ENCODE measurements at places on chromosomes 6 and 20. TPM values are rescaled to one million over a fixed set of nuclear protein-coding genes. Genes with fewer than 3 reads are reported as not detected.

PRND gene
- not detected for total RNA-seq

ADGRF5 gene
- total RNA-seq: under 0.01 TPM

OPN5 gene
- not detected for total RNA-seq

FAM209B gene
- 0.49 TPM for total RNA-seq

RAB44 gene
- 0.07 TPM for total RNA-seq

TREM1 gene
- total RNA-seq: 6.2 TPM

NR2E1 gene
- not detected for total RNA-seq

CRISP3 gene
- 0.09 TPM for total RNA-seq

IRF4 gene
- not detected for total RNA-seq

HRH3 gene
- total RNA-seq: not detected

HECA gene
- total RNA-seq: 8.8 TPM

PBOV1 gene
- total RNA-seq: not detected

ZC3H12D gene
- not detected for total RNA-seq

CRISP2 gene
- not detected for total RNA-seq

CALHM6 gene
- 2.4 TPM for total RNA-seq

LY86 gene
- not detected for total RNA-seq

VSTM2L gene
- 23.7 TPM for total RNA-seq

PHF1 gene
- total RNA-seq: 17.6 TPM

RAMACL gene
- total RNA-seq: 0.05 TPM

RSPH4A gene
- total RNA-seq: not detected

TRIM31 gene
- total RNA-seq: not detected

FAM135A gene
- total RNA-seq: 36.5 TPM

PRRT1 gene
- total RNA-seq: not detected

RRP36 gene
- 80.3 TPM for total RNA-seq

TBX18 gene
- total RNA-seq: not detected

IL20RA gene
- 3.8 TPM for total RNA-seq

MARCKS gene
- 66.0 TPM for total RNA-seq

SLPI gene
- total RNA-seq: 502 TPM

CLDN20 gene
- total RNA-seq: 0.14 TPM

TGM2 gene
- total RNA-seq: 10.0 TPM

ABHD16B gene
- not detected for total RNA-seq

EGFL8 gene
- 6.0 TPM for total RNA-seq

HTR1B gene
- 0.70 TPM for total RNA-seq

IYD gene
- not detected for total RNA-seq

BPIFB1 gene
- not detected for total RNA-seq

CRYBG1 gene
- total RNA-seq: 94.2 TPM

GPR6 gene
- not detected for total RNA-seq

TIAM2 gene
- total RNA-seq: 1.3 TPM

MYT1 gene
- total RNA-seq: not detected

HCK gene
- not detected for total RNA-seq

WFDC12 gene
- total RNA-seq: not detected

MCCD1 gene
- total RNA-seq: not detected

SLC4A11 gene
- total RNA-seq: 13.0 TPM

PRR18 gene
- total RNA-seq: not detected

GSTA4 gene
- total RNA-seq: 79.1 TPM

PGBD1 gene
- 2.8 TPM for total RNA-seq

SNX3 gene
- total RNA-seq: 107 TPM

WDR46 gene
- total RNA-seq: 58.8 TPM

IL22RA2 gene
- total RNA-seq: not detected

CGA gene
- not detected for total RNA-seq

KCNK15 gene
- total RNA-seq: not detected

HTR1E gene
- total RNA-seq: not detected

TFAP2D gene
- not detected for total RNA-seq

TMEM244 gene
- not detected for total RNA-seq

RNF144B gene
- 38.2 TPM for total RNA-seq

TGM6 gene
- total RNA-seq: not detected

APOBEC2 gene
- 0.63 TPM for total RNA-seq
